Effector CD4-positive, alpha-beta T cell (primary cell): ENCODE measurements at places on chromosomes 3 and 15.

GRCh38 chr3:20280257-20280656, 94.3 kb upstream of the SGO1 start:
- no peak for DNase-seq

DNA sequence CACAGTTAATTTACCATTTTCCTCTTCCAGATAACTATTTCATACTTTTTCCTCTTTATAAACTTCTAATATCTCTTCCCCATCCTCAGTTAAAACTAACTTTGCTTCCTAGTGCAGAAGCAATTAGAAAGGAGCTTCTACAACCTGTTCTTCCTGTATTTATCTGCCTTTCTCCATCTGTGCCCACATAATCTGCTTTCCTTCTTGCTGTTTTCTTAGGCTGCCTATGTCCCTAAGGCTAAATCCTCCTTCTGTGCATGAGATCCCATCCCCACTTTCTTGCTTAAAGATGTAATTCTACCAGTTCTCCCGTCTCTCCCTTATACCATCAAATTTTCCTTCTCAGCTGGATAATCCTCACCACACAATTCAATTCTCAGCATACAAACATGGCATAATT, 28.3 kb upstream of the HGD start:
- no peak for DNase-seq

GRCh38 chr15:90019611-90020010, 18.5 kb downstream of the ZNF710 start:
- no peak for DNase-seq

- DNase-seq = no peak
Measured at GRCh38 chr3:192212335-192212734, 515.0 kb downstream of the FGF12 start.

DNA sequence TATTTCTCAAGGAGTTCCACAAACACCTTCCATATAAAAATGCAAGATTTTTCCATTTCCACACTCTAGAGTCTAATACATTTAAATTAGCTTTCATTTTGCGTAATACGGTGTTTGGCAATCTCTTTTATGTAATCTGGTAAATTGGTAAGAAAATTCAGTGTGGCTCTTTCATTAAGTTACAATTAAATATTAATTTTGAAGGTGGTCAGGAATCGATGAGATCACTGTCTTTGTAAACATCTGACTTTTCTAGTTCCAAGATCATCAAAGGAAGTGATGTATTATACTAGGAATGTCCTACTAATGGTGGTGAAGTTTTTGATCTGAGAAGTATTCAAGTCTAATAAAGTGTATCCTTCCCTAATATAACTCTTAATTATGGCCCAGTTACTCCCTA, 1.1 kb upstream of the UTS2B start:
- no peak for DNase-seq

DNA sequence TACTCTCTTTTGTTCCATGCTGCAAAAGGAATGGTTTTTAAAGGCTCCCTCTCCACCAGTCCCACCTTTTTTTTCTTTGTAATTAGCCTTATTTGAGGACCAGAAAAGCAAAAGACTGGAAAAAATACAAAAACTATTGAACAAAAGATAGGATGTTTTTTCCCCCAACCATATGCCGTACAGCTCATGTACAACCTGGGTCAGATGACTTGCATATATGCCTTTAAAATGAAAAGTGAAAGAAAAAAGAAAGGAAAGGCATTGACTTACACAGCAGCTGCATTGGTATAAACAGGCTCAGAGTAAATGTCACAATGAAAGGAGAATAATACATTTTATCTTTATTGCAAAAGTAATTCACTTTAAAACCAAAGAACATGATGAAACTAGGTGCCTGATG, 69.5 kb upstream of the CMC1 start:
- DNase-seq = no peak
